ENCODE measurements at places on chromosomes 2 and 18. TPM values are rescaled to one million over a fixed set of nuclear protein-coding genes. Genes with fewer than 3 reads are reported as not detected.

The CPO gene
- not detected for total RNA-seq

The PKDCC gene
- total RNA-seq: 1.1 TPM

The OTX1 gene
- total RNA-seq: not detected

The NOL4 gene
- total RNA-seq: 0.65 TPM

The ALPI gene
- total RNA-seq: not detected

The STEAP3 gene
- total RNA-seq: 5.2 TPM

The IL1RL1 gene
- total RNA-seq: not detected

The CYP26B1 gene
- total RNA-seq: 85.6 TPM

The CNPPD1 gene
- 13.4 TPM for total RNA-seq

The CROCC2 gene
- not detected for total RNA-seq

The PDE11A gene
- under 0.01 TPM for total RNA-seq

The NYAP2 gene
- not detected for total RNA-seq

The ANKZF1 gene
- 34.9 TPM for total RNA-seq

The RETREG2 gene
- 75.0 TPM for total RNA-seq

The FEV gene
- not detected for total RNA-seq

The ACMSD gene
- total RNA-seq: not detected

The DYNAP gene
- total RNA-seq: not detected

The GPR39 gene
- 34.2 TPM for total RNA-seq
